ENCODE measurements at places on chromosomes 5 and 9.

DNA sequence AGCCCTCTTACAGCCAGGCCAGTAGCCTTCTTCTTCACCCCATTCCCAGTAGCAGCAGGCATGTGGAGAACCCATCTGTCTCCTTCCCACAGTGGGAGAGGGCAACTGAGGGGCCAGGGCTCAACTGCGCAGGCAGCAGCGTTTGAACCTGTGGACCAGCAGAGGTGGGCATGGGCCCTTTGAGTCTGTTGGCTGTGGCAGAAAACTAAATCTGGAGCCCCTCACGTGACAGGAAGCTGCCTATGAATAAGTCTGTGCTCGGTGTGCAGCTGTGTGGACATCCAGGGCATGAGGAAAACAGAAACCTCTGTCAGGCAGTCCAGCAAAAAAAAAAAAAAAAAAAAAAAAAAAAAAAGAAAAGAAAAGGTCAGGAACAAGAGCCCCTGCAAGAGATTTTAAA lies 189.2 kb upstream of the NR3C1 start:
- no peak for DNase-seq

DNA sequence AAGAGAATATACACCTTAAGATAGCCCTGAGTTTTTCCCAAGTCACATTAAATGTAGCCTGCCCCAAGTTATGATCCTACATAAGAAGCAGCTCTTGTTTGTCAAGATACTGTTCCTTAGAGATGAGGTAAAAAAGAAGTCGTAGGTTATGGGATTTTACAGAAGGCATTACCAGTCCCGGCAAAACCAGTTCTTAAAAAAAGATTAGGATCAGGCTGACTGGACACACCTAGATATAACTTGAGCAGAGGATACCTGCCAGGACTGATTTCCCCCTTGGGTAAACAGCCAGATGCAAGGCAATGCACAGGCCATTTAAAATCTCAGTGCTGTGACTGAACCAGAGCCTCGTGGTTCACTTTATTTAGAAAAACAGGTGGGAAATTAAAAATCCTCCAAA lies 14.1 kb upstream of the SEMA5A start:
- DNase-seq: no peak

GRCh38 chr5:41364346-41364745 lies 146.1 kb downstream of the PLCXD3 start:
- no peak for DNase-seq

- DNase-seq: no peak
These were observed 175.1 kb downstream of the PPP2R2B start for GRCh38 chr5:146703499-146703898.

GRCh38 chr5:14185326-14186058 lies 42.4 kb downstream of the TRIO start:
- peak; percentile 86 for DNase-seq

GRCh38 chr5:168005093-168005492 lies 286.4 kb upstream of the WWC1 start:
- DNase-seq: peak; percentile 34

- DNase-seq: peak; percentile 49
These were observed 16.3 kb upstream of the MROH2B start for GRCh38 chr5:41087461-41087860.
